GM12878 (cell line): ENCODE measurements at places on chromosomes 6 and 20.
A peak's percentile ranks its signal among the peaks of the same experiment; 100 is the strongest.

DNA sequence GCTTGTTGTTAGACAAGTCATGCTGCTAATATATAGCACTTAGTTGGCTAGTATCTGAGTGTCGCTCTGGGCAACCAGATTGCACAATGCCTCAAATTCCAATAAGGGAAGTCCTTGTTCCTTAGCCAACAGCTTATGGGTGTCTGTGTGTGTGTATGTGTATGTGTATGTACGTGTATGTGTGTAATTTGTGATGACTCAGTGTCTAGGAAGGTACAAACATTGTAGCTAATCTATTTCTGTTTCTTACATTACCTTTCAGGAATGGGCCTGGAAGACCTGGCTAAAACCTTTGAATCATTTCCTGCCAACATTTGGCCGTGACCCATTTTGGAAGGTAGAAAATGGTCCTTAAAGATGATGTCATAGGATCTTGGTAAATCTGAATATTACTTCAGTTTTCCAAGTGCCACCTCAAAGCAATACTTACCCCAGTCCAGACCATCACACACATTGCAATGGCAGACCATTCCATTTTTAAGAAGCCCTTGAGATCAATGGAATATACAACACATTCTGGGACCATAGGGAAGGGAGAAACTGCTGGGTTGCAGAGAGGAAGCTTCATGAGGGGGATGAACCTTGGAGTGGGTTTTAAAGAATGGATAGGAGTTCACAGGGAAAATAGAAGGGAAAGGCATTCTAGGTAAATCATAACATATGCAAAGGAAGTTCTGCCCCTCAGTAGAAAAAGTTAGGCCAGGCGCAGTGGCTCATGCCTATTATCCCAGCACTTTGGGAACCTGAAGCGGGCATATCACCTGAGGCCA is 25.1 kb downstream of the NEDD9 start:
- no peak for DNase-seq

- no peak for DNase-seq
Observed at GRCh38 chr20:309306-309840, 12.0 kb downstream of the ZCCHC3 start.

DNA sequence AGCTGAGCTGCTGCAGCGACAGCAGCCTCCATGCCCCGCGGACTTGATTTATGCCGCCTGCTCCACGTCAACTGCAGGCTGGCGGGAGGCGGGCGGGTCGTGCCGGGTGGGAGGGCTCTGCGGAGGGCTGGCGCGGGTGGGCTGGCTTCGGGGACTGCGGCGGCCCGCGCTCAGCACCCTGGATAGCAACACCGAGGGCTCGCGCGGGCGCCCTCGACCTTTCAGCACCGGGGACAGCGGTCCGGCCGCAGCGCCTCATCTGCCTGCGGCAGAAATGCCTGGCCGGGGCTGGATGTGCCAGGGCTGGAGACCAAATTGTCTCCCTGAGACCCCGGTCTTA is 792 bp downstream of the SNAP25 start:
- no peak for DNase-seq

DNA sequence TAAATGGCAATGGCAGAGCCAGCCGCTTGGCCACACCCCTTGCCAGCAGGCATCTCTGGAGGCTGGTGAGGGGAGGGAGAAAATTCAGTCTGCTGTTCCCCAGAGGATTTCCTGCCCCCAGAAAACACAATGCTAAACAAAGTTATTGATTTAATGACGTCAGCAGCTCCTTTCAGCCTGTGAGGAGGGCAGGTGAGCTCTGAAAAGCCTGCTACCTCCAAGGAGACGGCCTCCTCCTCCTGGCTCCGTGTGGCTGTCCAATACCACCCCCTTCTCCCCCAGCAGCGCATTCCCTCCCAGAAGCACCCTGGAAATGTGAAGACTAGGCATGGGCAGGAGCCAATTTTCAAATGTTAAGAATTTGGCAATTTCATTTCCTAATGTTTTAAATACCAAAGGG is 393.1 kb downstream of the ZFAND3 start:
- no peak for DNase-seq

GRCh38 chr20:48146877-48147276 is 361.6 kb upstream of the SULF2 start:
- DNase-seq = no peak

GRCh38 chr6:37559501-37559900 is 59.8 kb upstream of the CCDC167 start:
- no peak for DNase-seq

DNA sequence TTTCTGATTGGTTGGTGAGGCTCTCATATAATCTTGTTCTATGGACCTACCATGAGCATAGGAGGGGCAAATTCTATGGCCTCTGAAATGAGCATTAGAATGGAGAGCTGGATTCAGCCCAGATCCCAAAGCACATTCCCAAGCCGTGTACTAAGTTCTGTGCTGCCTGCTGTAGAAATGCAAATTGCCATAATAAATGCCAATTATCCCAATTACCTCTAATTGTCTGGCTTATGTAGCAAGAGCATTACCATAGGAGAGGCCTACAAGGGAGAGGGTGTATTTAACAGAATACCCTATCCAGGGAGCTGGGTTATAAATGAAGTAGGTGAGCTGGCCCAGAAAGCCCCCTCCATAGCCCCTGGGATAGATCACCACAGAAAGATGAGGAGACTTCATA is 126.8 kb downstream of the LRFN2 start:
- no peak for DNase-seq

DNA sequence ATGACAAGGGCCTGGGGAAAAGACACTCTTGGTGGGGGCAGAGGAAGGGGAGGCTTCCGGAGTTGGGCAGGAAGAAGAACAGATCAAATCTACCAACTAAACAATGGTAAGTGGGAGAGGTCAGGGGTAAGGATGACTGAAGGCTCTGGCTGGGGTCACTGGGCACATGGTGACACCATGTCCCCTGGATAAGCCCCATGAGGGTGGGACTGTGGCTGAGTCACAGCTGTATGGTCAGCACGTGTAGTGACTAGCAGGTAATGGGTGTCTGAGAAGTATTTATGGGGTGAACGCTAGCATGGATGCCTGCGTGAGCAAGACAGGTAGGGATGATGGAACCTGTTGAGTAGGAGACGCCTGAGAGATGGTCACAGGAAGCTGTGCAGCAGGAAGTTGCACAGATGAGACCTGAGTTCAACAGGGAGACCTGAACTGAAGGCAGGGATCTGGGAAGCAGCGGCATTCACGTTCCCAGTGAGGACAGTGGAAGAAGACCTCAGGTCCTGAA is 64.5 kb upstream of the SNX9 start:
- no peak for DNase-seq

DNA sequence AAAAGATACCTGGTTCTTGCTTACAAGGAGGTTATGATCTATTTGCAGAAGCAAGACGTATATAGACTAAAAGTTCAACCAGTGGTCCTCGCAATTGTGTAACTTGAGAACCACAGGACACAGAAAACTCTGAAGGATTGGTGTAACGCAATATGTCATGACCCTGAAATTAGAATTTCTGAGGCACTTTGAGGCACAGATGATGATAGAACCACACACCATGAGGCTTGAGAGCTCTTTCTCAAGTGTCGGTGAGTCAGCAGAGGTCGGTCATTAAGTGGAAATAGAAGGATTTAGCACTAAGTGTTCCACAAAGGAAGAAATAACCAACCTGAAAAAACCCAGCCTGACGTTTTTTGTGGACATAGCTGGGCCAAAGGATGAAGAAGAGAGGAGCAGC is 15.3 kb upstream of the CCN2 start:
- no peak for DNase-seq

GRCh38 chr20:16368645-16369292 is 204.5 kb downstream of the KIF16B start:
- no peak for DNase-seq

DNA sequence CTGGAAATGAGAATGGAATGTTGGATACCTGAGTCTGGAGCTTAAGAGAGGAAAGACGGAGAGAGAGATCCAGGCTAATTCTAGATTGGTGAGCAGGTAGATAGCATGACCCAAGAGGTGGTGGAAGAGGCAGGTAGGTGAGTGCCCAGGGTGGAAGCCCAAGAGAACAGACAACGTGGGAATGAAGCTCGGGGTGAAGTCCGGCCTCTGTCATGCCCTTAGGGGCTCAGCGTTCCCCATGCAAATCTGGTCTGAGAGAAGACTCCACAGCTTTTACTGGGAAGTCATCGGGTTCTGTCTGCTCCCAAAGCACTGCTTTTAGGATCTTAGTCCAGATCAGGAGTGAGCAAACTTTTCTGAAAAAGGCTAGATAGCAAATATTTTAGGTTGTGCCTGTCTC is 3.6 kb downstream of the NELFCD start:
- DNase-seq = no peak

DNA sequence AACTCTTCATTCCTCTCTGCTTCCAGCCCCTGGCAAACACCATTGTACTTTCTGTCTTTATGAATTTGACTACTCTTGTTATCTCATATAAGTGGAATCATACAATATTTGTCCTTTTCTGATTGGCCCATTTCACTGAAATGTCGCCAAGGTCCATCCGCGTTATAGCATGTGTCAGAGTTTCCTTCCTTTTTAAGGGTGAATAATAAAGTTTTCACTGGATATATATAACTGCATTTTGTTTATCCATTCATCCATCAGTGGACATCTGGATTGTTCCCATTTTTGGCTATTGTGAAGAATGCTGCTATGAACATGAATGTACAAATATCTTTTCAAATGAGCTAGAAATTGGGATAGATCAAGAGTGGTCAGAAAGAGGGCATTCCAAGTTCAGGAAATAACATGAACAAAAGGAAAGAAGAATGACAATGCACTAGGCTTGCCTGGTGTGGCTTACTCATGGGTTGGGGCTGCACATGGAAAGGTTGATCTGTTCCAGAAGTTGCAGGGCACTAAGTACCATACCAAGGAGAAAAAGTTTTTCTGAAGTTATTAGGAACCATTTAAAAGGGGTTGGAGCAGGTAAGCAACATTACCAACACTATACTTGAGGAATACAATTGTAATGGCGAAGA is 10.0 kb upstream of the L3MBTL3 start:
- DNase-seq = no peak

DNA sequence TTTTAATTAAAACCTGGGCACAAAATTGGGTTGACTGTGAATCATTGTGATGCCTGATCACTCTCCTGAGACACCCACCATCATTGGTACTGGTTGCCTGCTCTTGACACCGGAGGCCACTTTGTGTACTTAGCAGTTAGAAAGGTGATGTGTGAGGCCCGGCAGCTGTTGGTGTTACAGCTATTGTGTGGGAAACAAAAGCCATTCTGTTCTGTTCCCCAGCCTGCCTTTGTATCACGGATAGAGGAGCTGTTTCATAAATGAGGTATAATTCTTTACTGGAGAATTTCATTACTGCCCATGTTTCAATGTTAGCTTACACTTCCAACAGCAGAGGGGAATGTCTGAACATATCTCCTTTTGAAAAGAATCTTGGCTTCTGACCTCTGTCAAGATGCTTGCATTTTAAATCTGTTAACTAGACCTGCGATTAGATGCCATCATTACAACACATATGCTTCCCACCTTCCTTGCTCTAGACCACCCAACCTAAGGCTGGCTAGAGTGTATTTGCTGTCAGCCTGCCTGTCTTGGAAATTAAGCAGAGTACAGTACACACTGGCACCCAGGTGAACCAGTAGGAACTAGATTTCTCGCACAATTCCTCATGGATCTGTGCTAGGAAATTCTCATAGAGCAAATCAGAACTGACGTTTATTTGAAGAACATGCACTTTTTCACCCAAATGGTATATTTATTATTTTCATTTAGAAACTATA is 142.4 kb upstream of the INSM1 start:
- no peak for DNase-seq

DNA sequence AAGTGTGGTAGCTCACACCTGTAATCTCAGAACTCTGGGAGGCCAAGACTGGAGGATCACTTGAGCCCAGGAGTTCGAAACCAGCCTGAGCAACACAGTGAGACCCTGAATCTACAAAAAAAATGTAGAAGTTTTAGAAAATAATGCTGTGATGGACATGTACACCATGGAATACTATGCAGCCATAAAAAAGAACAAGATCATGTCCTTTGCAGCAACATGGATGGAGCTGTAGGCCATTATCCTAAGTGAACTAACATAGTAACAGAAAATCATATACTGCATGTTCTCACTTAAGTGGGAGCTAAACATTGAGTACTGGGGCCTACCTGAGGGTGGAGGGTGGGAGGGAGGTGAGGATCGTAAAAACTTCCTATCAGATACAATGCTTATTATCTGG is 110.8 kb downstream of the PRND start:
- DNase-seq = no peak

- DNase-seq = peak; percentile 93
Observed at GRCh38 chr6:11785774-11786579, 7.4 kb upstream of the ADTRP start.

DNA sequence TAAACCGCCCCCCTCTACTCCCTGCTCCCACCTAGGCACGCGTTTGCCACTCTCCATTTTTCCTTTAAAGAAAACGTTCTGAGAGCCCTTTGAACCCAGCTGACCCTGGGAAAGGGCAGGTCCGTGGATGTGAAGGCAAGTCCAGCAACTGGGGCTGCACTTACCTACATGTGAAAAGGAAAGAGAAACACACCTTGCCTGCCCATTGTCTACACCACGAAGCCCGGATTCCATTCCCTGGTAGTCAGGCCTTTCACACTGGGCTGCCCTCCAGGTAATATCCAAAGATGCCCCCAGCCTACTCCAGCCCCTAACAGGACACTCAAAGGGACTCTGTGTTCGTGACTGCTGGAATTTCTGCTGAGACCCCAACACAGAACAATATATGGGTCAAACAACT is 94.4 kb downstream of the CD83 start:
- DNase-seq = no peak

DNA sequence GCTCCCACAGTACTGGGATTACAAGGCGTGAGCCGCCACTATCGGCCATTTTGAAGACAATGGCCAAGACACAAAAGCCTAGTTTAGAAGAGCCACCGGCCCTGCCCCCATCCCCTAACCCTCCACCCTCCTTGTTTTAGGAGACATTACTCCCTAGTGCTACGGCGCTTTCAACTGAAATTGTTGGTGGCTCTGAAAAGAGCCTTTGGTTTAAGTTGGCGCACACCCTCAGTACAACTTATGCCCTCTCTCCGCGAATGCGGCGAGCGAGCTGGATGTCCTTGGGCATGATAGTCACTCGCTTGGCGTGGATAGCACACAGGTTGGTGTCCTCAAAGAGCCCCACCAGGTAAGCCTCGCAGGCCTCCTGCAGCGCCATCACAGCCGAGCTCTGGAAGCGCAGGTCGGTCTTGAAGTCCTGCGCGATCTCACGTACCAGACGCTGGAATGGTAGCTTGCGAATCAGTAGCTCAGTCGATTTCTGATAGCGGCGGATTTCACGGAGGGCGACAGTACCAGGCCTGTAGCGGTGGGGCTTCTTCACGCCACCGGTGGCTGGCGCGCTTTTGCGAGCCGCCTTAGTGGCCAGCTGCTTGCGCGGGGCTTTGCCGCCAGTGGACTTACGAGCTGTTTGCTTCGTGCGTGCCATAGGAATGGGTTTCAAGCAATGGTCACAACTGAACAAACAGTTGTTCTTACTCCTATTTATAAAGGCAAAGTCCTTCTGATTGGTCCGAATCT is 114.9 kb upstream of the BTN3A2 start:
- DNase-seq = peak; percentile 97

DNA sequence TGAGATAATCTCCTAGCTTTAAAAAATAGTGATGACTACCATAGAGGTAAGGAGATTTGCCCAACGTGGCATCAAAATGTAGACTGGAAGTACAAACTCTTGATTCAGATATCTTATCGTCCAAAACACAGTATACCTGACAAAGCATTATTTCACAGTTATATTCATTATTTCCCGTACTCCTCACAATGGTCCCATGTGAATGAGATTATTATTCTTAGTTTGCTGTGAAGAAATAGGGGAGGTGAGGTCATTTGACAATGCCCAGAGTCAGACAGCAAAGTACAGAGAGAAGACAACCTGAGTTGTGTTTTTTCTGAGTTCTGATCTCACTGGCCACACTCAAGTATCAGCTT is 1.2 kb upstream of the TFB1M start:
- no peak for DNase-seq

GRCh38 chr6:32128751-32129296 is 778 bp upstream of the ATF6B start:
- no peak for DNase-seq
